ENCODE measurements at places on chromosomes 7 and 10.

GRCh38 chr10:94315024-94315451 is 47.7 kb downstream of the NOC3L start:
- DNase-seq, result no peak

GRCh38 chr10:133242611-133243356 is 5.1 kb downstream of the VENTX start:
- no peak for DNase-seq

GRCh38 chr10:129870961-129871621 is 93.0 kb downstream of the EBF3 start:
- DNase-seq, result no peak

DNA sequence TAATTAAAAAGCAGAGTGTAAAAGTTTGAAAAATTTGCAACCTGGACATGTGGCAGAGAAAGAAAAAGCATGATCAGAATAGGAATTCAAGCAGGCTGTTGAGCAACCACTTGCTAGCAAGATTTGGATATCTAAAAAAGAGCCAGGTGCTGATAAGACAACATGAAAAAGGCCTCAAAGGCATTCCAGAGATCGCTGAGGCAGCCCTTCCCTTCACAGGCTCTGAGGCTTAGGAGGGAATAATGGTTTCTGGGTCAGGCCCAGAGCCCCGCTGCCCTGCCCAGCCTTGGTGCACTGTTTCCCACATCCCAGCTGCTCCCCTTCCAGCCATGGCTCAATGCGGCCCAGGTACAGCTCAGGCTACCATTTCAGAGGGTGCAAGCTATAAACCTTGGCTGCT is 64.1 kb upstream of the EEPD1 start:
- no peak for DNase-seq

DNA sequence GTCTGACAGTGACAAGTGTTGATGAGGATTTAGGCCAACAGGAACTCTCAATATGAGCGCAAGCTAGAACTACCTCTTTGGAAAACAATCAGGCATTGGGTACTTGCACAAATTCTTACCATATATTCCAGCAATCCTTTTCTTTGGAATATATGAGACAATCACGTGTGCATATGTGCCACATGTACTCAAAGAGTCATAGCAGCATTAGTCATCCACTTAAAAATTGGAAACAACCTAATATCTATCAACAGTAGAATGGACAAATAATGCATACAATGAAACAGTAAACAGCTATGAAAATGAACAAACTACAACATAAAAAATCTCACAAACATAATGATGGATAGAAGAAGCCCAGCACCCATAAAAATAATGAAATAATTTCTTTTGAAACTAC is 179.7 kb downstream of the GLI3 start:
- DNase-seq, result no peak

GRCh38 chr10:124090601-124091209 is 2.7 kb downstream of the CHST15 start:
- no peak for DNase-seq

All from activated naive CD8-positive, alpha-beta T cell treated with anti-CD3 and anti-CD28 coated beads, Interleukin-2, amount 50 U/mL, for 24 hours (primary cell).